ENCODE measurements at places on chromosomes 6 and 20.

- no peak for DNase-seq
Measured at GRCh38 chr6:36248980-36249379, 20.9 kb upstream of the PNPLA1 start.

DNA sequence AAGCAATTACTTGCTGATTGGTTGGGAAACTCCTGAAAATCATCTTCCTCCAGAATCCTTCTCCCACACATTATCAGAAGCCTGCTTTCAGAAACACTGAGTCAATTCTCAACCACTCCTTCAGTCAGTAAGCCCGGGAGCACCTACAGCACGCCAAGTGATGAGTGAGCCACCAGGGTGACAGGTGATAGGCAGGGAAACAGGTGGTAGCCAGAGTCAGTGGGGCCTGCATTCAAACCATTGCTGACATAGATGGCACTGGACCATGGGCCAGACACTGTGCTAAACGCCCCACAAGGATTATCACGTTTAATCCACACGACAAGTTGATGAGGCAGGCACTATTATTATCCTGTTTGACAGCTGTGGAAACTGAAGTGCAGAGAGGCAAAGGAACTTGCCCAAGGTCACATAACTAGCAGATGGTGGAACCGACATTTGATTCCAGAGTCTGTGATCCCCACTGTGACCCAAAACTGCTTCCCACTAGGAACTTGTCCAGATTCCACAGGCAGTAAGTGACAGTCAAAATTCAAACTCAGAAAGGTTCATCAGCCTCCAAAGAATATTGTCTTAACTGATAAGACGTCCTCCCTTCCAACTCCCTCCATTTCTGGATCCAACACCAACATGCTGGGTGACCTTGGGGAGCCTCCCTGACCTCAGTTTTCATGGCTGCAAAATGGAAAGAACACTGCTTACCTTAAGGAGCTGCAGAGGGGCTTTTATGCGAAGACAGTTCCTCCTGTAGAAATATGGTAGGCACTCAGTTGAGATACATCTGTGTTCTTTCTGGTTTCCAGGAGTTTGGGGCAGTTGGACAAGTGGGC, 23.9 kb upstream of the TOP1 start:
- no peak for DNase-seq

GRCh38 chr20:32162351-32162750, 45.2 kb downstream of the PLAGL2 start:
- no peak for DNase-seq

- no peak for DNase-seq
Measured at GRCh38 chr20:13270211-13270610, 49.1 kb downstream of the ISM1 start.

DNA sequence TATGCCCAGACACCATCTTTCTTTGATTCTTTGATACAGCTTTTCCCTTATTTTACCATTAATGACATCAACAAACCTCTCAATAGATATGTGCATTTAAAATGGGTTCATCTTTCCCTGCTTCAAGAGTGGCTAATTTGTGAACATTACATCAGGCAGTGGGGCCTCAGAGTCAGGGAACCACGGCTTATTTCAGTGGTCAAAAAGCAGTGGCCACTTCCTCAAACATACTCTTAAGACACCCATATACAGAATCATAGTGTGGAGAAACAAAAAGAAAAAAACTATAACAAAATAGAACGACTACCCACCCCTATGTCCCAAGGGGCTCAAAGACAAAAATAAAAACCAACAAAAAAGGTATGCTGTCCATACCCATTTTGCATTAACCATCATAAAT, 12.9 kb downstream of the SALL4 start:
- DNase-seq: no peak

- no peak for DNase-seq
Measured at GRCh38 chr6:143426026-143426425, 24.5 kb downstream of the ADAT2 start.

GRCh38 chr6:127570739-127571389, 6.1 kb upstream of the C6orf58 start:
- no peak for DNase-seq

DNA sequence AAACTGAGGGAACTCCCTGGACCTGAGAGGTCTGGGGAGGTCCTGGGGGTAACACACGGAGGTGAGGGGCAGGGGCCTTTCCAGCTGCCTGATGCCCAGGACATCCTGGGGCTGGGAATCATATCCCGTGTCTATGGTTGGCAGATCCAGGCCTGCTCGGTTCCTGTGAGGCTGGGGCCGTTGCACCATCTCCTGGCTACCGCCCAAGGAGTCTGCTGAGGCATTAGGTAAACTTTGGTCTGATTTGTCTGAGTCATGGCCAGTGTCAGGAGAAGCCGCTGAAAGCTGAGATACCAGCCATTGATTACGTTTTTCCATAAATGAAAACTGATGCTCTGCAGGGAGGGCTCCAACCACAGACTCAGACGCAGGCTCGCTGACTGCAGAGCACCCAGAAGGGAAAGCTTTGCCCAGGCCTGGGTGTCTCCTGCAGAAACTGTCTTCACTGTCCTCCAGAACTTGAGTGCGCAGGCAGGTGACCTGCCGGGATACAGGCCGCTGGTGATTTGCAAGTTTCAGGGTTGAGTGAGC, 14.2 kb downstream of the TRAF3IP2 start:
- no peak for DNase-seq

- DNase-seq: no peak
Measured at GRCh38 chr20:33971147-33971975, 22.4 kb upstream of the RALY start.

GRCh38 chr6:1496836-1497760, 107.7 kb downstream of the FOXF2 start:
- DNase-seq: no peak

- no peak for DNase-seq
Measured at GRCh38 chr6:39247667-39248194, 18.5 kb upstream of the KCNK5 start.

DNA sequence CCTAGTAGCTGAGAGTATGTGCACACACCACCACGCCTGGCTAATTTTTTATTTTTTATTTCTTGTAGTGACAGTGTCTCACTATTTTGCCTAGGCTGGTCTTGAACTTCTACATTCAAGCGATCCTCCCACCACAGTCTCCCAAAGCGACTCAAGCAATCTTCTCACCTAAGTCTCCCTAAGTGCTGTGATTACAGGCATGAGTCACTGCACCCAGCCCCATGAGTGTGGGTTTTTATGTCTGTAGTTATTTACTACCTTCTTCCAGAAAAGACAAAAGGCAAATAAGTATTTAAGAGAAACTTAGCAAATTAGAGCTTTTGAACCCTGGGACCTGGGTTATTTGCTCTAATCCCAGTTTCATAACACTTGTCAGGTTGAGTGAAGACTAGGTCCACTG, 92.3 kb upstream of the HCRTR2 start:
- DNase-seq: no peak

Data from common myeloid progenitor, CD34-positive (primary cell).